ENCODE measurements at places on chromosomes 13 and 19. TPM values are rescaled to one million over a fixed set of nuclear protein-coding genes. Genes with fewer than 3 reads are reported as not detected.
A peak's percentile ranks its signal among the peaks of the same experiment; 100 is the strongest.

DNA sequence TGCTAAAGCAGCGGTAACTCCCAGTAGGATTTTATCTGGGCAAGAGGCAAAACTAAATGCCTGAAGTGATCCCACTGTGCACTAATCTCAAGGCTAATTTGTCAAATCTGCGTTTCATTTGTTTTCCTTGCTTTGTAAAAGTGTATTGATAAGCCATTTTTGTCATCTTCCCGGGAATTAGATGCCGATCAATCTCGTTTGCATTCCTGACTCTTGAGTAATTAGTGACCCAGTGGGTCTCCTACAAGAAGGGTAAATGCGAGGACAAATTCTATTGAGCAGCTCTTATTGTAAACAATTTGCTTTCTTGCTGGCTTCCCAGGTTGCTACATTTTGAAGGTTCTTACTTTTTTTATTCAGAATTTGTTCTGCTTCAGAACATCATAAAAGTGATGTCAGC lies 129.7 kb downstream of the EFNB2 start:
- no peak for ATAC-seq

GRCh38 chr19:33175886-33176669 lies 18.1 kb upstream of the LRP3 start:
- ATAC-seq, result peak; percentile 1

DNA sequence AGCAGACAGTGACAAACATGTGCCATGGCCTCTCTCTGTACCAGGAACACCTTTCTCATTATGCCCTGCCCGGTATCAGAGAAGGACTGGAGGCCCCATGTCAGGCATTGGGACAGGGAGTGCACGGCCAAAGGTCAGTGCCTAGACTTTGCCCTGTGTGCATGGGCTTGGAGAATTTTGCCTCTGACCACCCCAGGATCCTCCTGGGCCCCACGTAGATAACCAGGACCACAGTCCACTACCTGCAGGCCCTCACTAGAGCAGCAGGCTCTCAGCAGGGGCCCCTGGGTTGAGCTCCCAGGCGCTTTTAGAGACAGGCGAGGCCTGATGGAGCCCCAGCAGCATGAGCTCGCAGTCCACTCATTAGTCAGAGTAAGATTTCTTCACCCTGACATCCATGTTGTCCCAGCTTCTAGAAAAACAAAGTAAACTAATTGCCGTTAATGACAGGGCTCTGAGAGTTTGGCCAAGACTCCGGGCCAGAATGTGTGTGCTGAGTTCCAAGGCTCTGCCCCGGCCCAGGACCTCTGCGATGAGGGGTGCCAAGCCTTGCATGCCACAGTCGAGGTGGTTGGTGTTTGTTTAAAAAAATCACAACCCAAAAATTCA lies 42.7 kb downstream of the CAPN12 start:
- peak; percentile 90 for ATAC-seq

- ATAC-seq, result peak; percentile 50
These were observed 10.3 kb downstream of the SH3GL1 start for GRCh38 chr19:4390017-4390566.

- ATAC-seq, result no peak
These were observed 275.5 kb downstream of the ITGBL1 start for GRCh38 chr13:101728021-101728420.

GRCh38 chr19:15934332-15935078 lies at the start of gene CYP4F11:
CYP4F11 (minus strand) TSS chr19:15934529; CDS start chr19:15934408, 121 bp downstream.
- peak; percentile 31 for ATAC-seq

DNA sequence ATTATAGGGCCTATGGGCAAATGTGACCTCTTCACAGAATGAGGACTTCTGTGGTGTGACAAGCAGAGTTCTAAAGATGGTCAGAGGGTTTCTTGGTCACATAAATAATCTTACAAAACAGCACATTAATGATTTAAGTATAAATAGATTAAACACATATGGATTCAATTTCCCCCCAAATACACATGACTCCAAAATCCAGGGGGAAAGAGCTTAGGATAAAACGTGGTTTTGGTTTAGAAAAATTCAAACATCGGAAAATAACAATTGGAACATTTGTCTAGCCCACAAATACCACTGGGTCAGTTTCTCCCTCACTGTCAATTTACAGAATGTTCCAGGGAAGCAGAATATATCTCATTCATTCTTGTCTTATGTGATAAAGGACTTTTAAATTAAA lies 283.1 kb downstream of the COG6 start:
- ATAC-seq, result no peak

- no peak for ATAC-seq
These were observed 130.5 kb downstream of the ATP11A start for GRCh38 chr13:112820318-112820717.

DNA sequence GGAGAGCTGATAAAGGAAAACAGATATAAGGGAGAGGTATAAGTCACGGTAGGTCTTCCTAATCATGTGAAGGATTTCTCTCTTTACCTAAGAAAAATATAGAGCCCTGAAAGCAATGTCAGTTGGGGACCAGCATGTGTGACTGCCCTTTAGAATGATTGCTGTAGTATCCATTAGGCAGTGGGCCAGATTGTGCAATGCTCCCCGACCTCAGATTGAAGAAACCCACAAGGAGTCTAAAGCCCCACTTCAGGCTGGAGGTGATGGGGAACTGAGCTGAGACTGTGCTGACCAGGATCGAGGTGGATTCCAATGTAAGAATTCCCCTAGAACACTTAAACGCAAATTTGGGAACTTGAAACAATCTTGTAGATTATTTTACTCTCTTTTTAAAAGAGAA lies 614.4 kb downstream of the LIG4 start:
- no peak for ATAC-seq

DNA sequence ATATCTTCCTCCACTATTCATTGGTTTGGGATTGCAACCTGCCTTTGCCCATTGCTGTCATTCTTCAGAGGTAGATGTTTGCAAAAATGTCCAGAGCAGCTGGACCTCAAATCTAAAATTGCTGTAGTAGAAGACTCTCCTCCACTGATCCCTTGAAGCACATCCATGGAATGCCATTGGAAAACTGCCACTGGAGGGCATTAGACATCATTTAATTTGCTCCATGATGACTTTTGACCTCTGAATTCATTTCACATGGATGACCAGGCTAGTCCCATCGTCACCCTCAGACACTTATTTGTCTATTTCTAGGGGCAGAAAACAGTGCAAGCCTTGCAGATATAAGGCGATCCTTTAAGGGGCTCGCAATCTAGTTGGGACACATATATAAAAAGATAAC lies 33.9 kb upstream of the FLT1 start:
- ATAC-seq, result no peak

- no peak for ATAC-seq
These were observed 4.6 kb upstream of the GP6 start for GRCh38 chr19:55042688-55043087.

GRCh38 chr13:27744801-27745200 lies 47.5 kb upstream of the GSX1 start:
- no peak for ATAC-seq

GRCh38 chr19:2555422-2556220 lies 79.7 kb downstream of the GADD45B start:
- ATAC-seq, result peak; percentile 29

DNA sequence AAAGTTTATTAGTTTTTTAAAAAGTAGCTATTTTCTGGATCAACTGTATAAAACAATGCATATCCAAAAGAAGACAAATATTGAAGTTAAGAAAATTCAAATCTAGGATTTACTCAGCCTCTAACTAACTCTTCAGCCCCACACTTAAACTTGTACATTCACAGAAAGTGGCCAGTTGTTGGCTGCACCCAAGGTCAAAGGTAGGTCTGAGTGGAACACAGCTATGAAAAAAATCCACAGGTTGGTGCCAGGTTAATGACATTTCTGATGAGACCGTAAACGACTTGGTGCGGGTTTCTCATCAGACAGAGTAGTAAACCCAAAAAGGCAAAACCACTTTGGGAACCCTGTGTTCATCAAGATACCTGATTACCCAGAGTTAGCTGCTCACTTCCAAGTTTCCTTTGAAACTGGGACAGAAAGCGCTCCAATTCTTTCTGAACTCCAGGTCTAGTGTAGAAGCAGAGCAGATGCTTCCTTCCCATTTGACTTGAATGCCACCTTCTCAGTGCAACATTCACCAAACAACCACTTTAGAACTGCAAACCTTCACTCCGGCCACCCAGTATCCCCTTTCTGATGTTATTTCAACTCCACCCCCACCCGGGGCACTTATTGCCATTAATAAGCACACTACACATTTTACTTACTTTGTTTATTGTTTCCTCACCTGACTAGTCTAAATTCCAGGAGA lies 208.3 kb upstream of the STARD13 start:
- ATAC-seq, result no peak

DNA sequence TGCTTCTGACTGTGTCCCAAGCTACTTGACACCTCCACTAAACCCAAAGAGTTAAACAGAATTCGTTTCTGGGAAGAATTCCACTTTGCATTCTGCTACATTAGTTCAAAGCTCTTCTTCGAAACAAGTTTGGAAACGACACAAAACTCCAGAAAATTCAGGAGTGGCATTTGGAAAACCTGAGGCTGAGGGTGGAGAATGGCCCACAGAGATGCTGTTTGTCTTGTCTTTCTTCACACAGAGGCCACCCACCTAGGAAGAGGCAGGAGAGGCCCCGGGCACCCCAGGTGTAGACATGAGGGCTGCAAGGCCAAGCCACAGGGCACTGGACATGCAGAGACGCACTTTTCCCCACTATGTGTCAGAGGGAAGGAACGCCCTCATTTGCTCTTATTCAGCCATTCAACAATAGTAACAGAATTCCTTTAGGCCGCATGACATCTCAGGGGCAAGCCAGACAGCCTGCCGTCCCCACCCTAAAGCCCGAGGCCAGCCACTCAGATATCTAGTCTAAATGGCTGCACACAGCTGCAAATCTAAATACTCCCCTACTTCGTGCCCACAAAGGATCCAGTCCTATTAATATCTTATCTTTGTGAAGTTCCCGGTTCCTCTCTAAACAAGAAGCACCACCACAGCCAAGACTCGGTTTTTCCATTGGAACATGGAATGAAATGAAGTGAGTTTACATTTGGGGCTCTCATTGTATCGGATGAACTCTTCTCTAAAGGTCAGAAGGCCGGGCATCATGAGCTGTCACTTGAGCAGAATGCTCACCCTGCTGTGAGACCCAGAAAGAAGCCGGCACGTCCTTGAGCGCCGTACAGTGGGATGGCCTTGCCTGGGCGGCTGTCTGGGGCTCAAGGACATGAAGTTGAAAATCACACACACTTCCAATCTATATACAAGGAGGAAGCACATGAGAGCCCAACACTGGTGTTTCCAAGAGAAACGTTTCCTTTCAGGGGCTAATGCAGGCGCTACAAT lies 19.8 kb downstream of the COL4A1 start:
- ATAC-seq, result peak; percentile 23

DNA sequence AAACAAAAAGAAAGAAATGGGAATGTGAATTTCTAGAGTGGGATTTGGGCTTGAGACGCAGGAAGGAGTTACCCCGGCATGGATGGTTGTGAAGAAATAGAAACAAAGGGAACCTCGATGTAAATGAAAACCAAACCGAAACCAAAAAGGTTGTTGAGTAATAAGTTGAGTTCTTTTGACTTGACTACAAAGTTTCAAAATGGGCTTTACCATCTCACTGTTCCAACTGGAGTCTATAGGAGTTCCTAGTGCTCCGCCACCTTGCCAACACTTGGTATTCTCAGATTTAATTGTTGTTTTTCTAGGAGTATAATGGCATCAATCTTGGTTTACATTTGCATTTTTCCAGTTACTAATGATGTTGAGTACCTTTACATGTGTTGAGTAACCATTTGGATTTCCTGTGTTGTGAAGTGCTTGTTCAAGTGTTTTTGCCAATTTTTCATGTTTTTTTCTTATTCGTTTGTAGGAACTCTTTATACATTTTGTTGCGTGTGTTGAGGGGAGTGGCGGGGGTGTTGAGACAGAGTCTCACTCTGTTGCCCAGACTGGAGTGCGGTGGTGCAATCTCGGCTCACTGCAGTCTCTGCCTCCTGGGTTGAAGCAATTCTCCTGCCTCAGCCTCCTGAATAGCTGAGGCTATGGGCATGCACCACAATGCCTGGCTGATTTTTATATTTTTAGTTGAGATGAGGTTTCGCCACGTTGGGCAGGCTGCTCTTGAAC lies 9.2 kb downstream of the UBE2S start:
- no peak for ATAC-seq

- no peak for ATAC-seq
These were observed 168.5 kb upstream of the OBI1 start for GRCh38 chr13:78827471-78827870.

GRCh38 chr19:58563034-58563573 lies 4.7 kb upstream of the UBE2M start:
- no peak for ATAC-seq

- ATAC-seq, result no peak
These were observed 25.9 kb downstream of the SPRY2 start for GRCh38 chr13:80314711-80315653.

- no peak for ATAC-seq
These were observed 9.6 kb downstream of the IGFLR1 start for GRCh38 chr19:35732540-35733179.

- ATAC-seq, result no peak
These were observed 4.5 kb upstream of the NOVA2 start for GRCh38 chr19:45978156-45978555.

OR4F17 gene
- not detected for total RNA-seq

MCEMP1 gene
- total RNA-seq, result 0.67 TPM

FFAR2 gene
- not detected for total RNA-seq

ELAVL3 gene
- 0.04 TPM for total RNA-seq

SIGLEC14 gene
- total RNA-seq, result not detected

NKG7 gene
- 0.58 TPM for total RNA-seq

CD209 gene
- total RNA-seq, result 11.2 TPM

SPACA4 gene
- not detected for total RNA-seq

VASP gene
- 143 TPM for total RNA-seq

ZNF726 gene
- not detected for total RNA-seq
